ENCODE measurements at places on chromosomes 12 and 14.
A peak's percentile ranks its signal among the peaks of the same experiment; 100 is the strongest.

DNA sequence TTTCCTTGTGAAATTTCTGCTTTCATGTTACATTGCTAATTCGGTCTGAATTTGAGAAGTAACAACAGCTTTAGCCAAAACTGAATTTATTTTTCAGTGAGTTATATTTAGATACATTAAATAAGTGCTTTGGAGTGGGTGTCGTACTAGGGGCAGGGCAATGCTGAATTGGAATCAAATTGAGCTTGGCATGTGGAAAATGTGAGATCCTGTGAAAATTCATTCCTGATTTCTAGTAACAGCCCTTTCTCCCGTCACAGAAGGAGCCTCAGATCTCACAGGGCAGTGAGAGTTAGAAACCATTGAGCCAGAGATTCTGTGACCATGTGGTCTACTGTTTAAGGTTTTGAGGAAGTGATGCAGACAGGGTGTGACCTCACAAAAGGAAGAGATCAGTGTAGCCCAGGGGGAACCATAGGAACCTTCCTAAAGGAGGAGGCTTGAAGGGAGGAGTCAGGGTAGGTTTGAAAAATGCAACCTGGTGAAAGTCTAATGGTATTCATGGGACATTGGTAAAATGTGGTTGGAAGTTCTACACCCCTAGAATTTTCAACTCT lies 1136.8 kb downstream of the AACS start:
- no peaks in the 10 kb centered on the region for H3K36me3 ChIP-seq
- H3K4me1 ChIP-seq, result peaks cover 4% of the 10 kb centered on the region
- ATAC-seq, result peak; percentile 76
- H3K27ac ChIP-seq, result peak overlapping the region; percentile 60
- no peaks in the 10 kb centered on the region for H3K27me3 ChIP-seq
- H3K4me3 ChIP-seq, result no peak overlapping the region

DNA sequence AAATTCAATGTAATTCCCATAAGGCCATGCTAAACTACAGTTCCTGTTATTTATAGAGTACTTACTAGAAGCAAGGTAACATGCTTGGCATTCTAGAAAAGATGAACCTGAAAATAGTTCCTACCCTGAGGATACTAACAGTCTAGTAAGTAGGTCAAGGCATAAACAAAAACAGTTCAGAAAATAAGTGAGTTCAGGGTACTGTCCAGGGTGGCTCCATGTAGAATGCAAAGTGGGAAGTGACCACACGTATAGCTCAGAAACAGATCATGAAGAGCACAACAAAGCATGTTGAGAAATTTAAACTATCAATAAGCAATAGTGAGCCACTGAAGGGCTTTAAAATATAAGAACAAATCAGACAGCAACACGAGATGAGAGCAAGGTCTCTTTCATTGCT lies 2.3 kb downstream of the TMED10 start:
- ATAC-seq, result no peak
- H3K36me3 ChIP-seq, result peaks cover 6% of the 10 kb centered on the region
- H3K4me1 ChIP-seq, result peaks cover 53% of the 10 kb centered on the region

- no peaks in the 10 kb centered on the region for H3K27me3 ChIP-seq
- H3K27ac ChIP-seq, result no peak overlapping the region
- no peaks in the 10 kb centered on the region for H3K36me3 ChIP-seq
These were observed 15.4 kb downstream of the TMTC1 start for GRCh38 chr12:29768372-29768771.

GRCh38 chr12:105721051-105721825 lies 390.7 kb downstream of the C12orf75 start:
- peaks cover 23% of the 10 kb centered on the region for H3K27me3 ChIP-seq
- H3K27ac ChIP-seq, result no peak overlapping the region
- no peak overlapping the region for H3K4me3 ChIP-seq

DNA sequence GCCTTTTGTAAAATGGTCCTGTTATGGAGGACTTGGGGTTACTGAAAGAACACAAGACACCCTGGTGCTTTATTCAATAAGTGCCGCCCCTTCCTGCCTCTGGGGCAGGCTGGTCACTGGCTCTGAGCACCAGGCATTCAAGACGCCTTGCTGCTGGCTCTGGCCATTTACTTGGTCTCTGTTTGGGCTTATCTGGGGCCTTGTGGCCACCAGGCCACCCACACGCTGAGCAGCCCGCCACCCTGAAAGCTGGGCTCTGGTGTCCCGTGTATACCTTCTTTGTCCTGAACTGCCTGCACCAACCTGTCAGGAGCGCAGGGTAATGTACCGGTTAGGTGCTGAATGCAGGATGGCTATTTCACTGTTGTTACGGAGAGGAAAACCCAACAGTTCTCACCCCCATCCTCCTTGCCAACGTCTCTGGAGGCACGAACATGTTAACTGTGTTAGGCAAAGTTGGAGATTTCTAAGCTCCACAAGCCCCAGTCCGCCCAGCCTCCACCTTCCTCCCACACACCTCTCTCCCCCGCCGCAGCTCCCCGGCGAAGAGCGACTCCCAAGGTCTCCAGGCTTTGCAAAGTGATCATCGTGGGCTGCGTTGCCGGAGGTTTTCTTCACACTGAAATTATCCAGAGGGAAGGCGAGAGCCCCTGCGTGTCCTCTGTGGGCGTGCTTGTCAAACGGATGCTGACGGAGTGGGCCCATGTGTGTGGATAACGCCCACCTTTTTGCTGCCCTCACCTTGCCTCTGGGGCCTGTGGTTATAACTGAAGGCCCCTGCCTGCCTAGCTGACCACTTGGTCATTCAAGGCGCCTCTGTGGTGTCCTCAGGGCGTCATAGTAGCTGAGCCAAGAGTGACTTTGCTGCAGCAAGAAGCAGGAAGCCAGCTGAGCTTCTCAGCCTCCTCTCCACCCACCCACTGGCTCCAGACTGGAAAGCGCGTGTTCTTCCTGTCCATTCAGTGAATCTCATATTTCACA lies 18.8 kb upstream of the BEGAIN start:
- no peak for ATAC-seq
- H3K27ac ChIP-seq, result no peak overlapping the region
- no peaks in the 10 kb centered on the region for H3K4me1 ChIP-seq
- peaks cover 10% of the 10 kb centered on the region for H3K36me3 ChIP-seq
- peaks cover 35% of the 10 kb centered on the region for H3K27me3 ChIP-seq

GRCh38 chr12:39269492-39269891 lies 173.4 kb downstream of the KIF21A start:
- no peaks in the 10 kb centered on the region for H3K36me3 ChIP-seq
- peaks cover 7% of the 10 kb centered on the region for H3K27me3 ChIP-seq
- H3K4me3 ChIP-seq, result no peak overlapping the region
- no peak overlapping the region for H3K27ac ChIP-seq
- H3K4me1 ChIP-seq, result peaks cover 6% of the 10 kb centered on the region

DNA sequence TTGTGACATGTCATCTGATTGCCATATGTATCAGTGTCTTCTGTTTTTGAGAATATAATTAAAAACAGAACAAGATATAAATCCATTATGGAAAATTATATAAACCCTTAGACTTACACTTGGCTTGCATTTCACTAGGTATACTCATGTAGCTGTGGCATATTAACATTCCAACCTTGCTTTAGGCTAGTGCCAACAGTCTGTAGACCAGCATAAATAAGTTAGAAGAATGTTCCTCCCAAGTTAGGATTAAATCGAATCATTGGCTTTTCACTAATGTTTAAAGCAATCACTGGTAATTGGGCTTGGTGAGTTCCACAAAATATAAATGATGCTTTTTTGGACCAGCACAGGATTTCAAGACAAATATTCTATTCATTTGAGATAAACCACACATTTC lies 103.0 kb downstream of the LIN7A start:
- H3K36me3 ChIP-seq, result no peaks in the 10 kb centered on the region
- H3K4me1 ChIP-seq, result no peaks in the 10 kb centered on the region
- ATAC-seq, result no peak

GRCh38 chr12:109763201-109763841 lies 49.7 kb downstream of the FAM222A start:
- H3K36me3 ChIP-seq, result no peaks in the 10 kb centered on the region
- peaks cover 9% of the 10 kb centered on the region for H3K27me3 ChIP-seq
- ATAC-seq, result no peak
- no peak overlapping the region for H3K4me3 ChIP-seq
- no peaks in the 10 kb centered on the region for H3K4me1 ChIP-seq

GRCh38 chr12:89417246-89417977 lies 65.1 kb upstream of the DUSP6 start:
- no peak overlapping the region for H3K27ac ChIP-seq
- no peak for ATAC-seq
- H3K27me3 ChIP-seq, result no peaks in the 10 kb centered on the region
- H3K4me3 ChIP-seq, result no peak overlapping the region

GRCh38 chr14:30177781-30178180 lies 250.1 kb upstream of the PRKD1 start:
- ATAC-seq, result no peak
- no peak overlapping the region for H3K4me3 ChIP-seq

DNA sequence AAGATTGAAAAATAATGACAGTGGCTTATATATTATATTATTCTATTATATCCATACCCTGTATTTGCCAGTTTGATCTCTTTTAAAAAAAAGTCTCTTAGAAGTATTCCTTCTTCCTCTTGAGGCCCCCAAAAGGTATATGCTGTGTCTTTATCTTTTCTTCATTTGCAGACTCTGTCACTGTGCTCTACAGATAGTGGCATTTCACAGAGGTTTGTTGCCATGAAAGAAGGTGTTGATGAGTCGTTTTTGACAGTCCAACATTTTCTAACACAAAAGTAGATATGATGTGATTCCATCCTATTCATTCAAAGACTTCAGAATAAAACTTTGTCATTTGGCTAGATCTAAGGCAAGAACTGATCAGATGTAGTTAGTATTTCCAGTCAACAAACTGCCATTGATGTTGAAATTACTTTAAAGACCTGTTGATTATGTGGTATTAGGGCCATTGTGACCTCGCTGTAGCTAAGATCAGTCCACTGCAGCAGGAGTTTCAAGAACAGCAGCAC lies at the start of gene CCDC196:
TSS of gene CCDC196 (plus strand) at position 462 of the 512 bp plus-strand sequence. CDS start 132 bp downstream, outside the sequence.
- H3K4me3 ChIP-seq, result no peak within 1 kb of the TSS
- H3K27ac ChIP-seq, result no peak within 1 kb of the TSS
- peaks cover 7% of the 10 kb centered on the region for H3K36me3 ChIP-seq
- H3K4me1 ChIP-seq, result no peaks in the 10 kb centered on the region
- no peaks in the 10 kb centered on the region for H3K27me3 ChIP-seq
- ATAC-seq, result no peak

GRCh38 chr12:80632835-80633234 lies 74.6 kb upstream of the MYF6 start:
- no peaks in the 10 kb centered on the region for H3K36me3 ChIP-seq
- no peak overlapping the region for H3K27ac ChIP-seq
- H3K4me1 ChIP-seq, result no peaks in the 10 kb centered on the region
- ATAC-seq, result no peak
- H3K27me3 ChIP-seq, result no peaks in the 10 kb centered on the region

- no peak overlapping the region for H3K27ac ChIP-seq
- peaks cover 24% of the 10 kb centered on the region for H3K36me3 ChIP-seq
- no peaks in the 10 kb centered on the region for H3K27me3 ChIP-seq
- H3K4me1 ChIP-seq, result no peaks in the 10 kb centered on the region
- no peak overlapping the region for H3K4me3 ChIP-seq
- no peak for ATAC-seq
These were observed 85.3 kb upstream of the PAWR start for GRCh38 chr12:79776111-79776510.

DNA sequence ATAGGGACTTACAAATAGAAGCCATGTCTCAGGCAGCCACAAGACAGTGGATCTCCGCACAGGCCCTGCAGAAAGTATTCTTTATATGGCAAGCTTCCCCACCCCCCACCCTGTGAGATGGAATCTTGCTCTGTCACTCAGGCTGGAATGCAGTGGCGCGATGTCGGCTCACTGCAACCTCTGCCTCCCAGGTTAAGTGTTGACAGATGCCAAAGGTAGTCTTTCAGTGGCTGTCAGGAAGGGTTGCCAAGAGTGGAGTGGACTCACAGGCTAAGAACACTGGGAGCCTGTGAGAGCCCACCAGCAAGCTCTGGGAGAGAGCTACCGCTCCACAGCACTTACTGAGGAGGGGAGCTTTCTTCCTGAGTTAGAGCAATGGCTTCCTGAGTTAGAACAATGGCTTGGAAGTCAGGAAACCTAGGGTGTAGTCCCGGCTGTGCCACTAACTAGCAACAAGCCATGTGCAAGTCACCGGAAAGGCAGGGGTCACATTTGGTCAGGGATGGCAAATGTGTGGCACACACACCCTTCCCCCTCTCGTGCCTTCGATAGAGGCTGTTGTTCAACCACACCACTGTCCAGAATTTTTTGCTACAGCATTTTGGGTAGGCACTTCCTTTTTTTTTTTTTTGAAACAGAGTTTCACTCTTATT lies 2.6 kb downstream of the RNASE1 start:
- H3K27me3 ChIP-seq, result no peaks in the 10 kb centered on the region
- H3K27ac ChIP-seq, result peak overlapping the region; percentile 51
- ATAC-seq, result peak; percentile 75
- no peaks in the 10 kb centered on the region for H3K36me3 ChIP-seq

GRCh38 chr14:100403802-100404365 lies 80.7 kb downstream of the SLC25A47 start:
- H3K4me3 ChIP-seq, result no peak overlapping the region
- no peak for ATAC-seq
- H3K4me1 ChIP-seq, result peaks cover 31% of the 10 kb centered on the region
- H3K27ac ChIP-seq, result no peak overlapping the region
- no peaks in the 10 kb centered on the region for H3K36me3 ChIP-seq

DNA sequence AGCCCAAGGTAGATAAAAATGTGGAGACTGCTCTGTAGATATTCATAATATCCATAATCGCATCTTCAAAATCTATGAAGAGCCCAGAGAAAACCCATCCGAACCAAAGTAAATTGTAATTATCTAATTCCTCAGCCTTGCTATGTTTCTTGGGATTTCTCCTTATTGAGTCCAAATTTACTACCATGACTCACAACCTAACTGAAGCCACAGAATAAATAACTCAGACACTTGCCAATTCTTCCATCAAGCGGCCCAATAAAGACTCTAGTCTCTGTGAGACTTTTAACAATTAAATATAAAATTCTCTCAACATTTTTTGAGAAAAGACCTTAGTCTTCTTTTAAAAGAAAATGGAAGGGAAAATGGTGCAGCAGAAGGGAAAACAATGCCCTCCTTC lies 409.8 kb downstream of the DAD1 start:
- no peak overlapping the region for H3K4me3 ChIP-seq
- no peak for ATAC-seq
- H3K27ac ChIP-seq, result no peak overlapping the region
- H3K27me3 ChIP-seq, result peaks cover 46% of the 10 kb centered on the region
- H3K36me3 ChIP-seq, result no peaks in the 10 kb centered on the region
- peaks cover 10% of the 10 kb centered on the region for H3K4me1 ChIP-seq

DNA sequence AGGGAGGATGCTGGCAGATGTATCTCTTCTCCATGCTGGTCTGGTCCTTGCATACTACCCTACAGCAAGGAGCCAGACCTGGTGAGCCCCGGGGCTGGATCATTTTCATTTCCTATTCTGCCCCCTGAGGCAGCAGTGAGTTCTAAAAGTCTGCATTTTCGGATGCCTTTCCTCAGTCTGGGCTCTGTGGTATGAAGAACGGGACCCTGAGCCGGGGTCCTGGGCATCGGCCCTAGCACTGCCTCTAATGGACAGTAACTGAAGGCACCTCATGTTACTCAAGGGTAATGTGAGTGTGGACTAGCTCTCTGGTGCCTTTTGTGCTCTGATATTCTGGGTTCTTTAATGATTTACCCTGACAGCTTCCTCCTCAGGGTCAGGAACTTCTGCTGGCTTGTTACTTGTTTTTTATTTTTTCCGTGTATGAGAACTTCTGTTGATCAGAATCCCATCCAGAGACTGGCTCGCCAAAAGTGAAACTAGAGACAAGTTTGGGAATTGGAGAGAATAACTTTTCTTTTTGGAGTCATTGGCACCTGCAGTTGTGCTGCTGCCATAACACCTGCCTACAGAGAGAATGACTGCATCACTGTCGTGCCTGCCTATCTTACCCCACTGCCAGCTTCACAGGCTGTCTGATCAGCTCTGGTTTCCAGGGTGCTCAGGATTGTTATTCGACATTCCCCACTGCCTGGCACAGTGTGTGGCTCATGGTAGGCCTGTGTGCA lies 62.3 kb downstream of the SUSD6 start:
- peak overlapping the region; percentile 63 for H3K4me3 ChIP-seq
- H3K27ac ChIP-seq, result peak overlapping the region; percentile 94
- H3K36me3 ChIP-seq, result peaks cover 23% of the 10 kb centered on the region

Measured in stimulated activated memory B cell treated with anti-CD40 and anti-IgM and Interleukin-4, amounts not matched to agents 10 μg/mL and 1 μg/mL and 100 μg/mL, for 72 hours (primary cell).